Erythroblast (primary cell): ENCODE measurements at places on chromosomes 16 and 17.

DNA sequence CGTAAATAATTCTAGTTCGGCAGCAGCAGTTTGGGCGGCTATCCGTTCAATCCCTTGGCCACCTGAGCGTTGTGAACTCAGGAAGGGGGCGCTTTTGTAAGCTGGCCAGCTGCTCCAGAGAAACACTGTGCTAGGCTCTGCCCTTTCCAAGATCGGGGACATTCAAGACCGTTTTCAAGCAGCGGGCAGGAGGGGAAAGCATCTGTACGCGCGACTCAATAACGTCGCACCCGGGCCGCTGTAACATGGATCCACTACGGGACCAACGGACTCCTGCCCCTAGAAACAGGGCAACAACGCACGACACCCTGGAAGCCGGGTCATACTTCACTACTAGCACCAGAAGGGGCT is 463 bp downstream of the TOP2A start:
- DNase-seq = peak; percentile 83

DNA sequence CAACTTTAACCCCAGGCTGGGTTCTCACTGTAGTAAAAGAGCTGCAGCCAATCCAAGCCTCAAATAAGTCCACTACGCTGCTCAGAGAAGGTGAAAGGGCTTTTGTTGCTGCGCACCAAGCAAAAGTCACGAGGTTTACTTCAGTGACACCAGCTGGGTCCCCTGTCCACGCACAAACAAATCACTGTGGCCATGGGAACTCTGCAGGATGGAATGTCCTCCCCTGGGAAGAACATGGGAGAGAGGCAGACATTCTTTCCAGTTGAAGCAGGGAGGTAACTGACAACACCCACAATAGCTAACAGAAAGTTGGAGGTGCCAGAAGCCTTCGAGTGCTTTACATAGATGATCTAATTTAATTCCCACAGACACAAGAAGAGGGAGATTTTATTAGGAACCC is 181.9 kb downstream of the PMP22 start:
- no peak for DNase-seq

DNA sequence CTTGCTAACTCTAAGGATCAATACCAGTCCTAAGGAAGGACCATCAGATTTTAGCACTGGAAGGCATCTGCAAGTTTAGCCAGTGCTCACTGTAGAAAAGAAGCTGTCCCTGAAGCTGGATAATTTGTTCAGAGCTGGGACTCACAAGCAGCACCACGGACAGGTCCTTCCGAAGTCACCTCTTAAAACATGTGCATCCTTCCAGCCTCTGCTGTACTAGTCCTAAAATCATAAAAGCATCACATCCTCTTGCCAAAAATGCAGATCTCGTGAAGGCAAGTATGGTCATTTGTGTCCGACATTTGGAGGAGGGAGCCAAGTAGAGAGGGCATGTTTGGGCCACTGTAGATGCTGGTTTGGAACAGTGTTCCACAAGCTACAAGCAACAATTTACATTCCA is 506.9 kb downstream of the RBFOX1 start:
- no peak for DNase-seq

DNA sequence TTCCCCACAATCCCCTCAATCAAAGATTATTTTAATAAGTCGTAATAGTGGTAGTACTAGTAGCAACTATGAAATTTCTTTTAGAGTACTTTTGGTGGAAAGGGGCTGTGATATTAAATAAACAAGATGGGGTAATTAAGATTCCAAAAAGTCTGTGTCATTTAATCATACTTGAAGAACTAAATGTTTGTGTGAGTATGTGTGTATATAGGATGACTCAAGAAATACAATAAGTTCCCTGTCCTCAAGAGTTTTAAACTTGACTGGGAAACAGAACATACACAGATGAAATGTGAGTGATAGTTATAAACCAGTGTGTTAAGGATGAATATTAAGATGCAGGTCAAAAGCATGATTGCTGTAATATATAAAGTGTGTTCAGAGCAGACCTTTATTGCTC is 2.3 kb downstream of the ALDH3A2 start:
- no peak for DNase-seq

- no peak for DNase-seq
These were observed 317.6 kb downstream of the SEC14L1 start for GRCh38 chr17:77458202-77459017.

- DNase-seq = no peak
These were observed 5.2 kb downstream of the ADPRM start for GRCh38 chr17:10702574-10702973.

- DNase-seq = peak; percentile 68
These were observed at the start of gene BAIAP3 for GRCh38 chr16:1333149-1333812. Gene BAIAP3, plus strand, starts transcription at chr16:1333645. Its CDS starts 4,905 bp downstream, at chr16:1338550.

DNA sequence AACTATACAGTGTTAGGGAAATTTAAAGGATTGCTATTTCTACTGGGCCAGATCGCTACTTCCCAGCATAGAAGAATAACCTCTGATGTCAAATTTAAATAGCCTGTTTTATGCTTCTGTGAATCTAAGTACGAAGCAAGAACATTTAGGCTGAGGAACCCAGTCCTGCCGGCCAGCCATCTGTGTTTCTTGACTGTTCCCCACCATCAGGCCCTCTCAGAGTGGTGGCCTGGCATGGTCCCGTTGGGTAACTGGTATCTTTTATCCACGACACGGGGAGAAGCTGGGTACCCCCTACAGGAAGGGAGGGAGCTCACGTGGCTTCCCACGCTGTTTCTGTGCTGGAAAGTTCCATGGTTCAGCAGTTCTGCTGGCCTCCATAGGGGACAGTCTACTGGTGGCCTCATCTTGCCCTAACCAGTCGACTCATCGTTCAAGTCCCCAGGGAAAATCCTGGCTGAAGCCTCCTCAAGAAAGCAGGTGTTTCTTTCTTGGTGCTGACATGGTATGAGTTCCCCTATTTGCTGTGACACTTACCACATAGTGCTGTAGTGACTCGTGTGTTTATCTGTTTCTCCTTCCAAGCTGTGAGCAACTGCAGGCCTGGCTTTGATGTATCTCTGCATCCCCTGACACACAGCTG is 201.7 kb upstream of the NLRP1 start:
- DNase-seq = no peak

DNA sequence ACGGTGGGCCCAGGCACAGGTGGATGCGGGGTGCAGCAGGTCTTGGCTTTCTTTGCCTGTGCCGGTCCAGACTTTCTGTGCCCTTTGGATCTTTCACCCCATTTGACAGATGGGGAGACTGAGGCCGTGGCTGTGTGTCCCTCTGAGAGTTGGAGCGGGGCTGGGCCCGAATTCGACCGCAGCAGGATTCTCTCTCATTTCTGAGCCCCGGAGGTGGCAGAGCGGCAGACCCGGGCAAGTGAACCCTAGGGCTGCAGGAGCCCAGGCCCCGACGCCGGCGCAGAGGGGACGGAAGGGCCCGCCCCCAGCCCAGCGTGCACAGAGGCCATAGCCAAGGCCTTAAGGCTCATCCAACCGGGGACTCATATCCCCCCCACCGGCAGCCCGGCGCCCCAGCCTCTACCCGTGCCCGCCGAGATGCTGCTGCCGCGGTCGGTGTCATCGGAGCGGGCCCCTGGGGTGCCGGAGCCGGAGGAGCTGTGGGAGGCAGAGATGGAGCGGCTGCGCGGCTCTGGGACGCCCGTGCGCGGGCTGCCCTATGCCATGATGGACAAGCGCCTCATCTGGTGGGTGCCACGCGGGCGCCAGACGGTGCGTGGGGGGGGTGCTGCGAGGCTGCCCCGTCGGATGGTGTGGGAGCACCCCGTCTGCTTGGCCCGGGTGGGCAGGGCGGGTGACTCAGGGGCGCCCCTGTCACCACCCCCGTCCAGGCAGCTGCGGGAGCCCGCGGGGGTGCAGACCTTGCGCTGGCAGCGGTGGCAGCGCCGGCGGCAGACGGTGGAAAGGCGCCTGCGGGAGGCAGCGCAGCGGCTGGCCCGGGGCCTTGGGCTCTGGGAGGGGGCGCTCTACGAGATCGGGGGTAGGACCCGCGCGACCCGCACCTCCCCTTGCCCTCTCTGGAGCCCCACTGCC is 857 bp downstream of the TMC8 start:
- DNase-seq = peak; percentile 74

GRCh38 chr16:68450741-68451255 is 2.5 kb upstream of the SMPD3 start:
- DNase-seq = no peak

GRCh38 chr17:63688396-63689020 is 11.4 kb downstream of the LIMD2 start:
- no peak for DNase-seq

DNA sequence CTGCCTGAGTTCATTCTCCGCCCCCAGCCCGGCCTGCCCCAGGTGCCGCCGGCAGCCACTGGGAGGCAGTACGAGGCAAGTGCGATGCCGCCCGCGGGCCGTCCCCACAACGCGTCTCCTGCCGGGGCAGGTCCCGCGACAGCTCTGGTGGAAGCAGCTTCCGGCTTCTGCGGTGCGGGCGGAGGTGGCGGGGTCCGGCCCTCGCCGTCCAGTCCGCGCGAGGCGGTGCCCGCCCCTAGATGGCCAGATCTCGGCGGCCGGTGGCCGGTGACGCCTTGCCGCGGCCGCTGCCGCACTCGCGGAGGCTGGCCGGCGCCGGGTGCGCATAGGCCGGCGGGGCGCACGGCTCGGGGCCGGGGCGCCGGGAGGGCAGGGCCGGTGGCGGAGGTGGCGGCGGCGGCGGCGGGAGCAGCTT is 1.8 kb downstream of the GJD3 start:
- DNase-seq = peak; percentile 85

DNA sequence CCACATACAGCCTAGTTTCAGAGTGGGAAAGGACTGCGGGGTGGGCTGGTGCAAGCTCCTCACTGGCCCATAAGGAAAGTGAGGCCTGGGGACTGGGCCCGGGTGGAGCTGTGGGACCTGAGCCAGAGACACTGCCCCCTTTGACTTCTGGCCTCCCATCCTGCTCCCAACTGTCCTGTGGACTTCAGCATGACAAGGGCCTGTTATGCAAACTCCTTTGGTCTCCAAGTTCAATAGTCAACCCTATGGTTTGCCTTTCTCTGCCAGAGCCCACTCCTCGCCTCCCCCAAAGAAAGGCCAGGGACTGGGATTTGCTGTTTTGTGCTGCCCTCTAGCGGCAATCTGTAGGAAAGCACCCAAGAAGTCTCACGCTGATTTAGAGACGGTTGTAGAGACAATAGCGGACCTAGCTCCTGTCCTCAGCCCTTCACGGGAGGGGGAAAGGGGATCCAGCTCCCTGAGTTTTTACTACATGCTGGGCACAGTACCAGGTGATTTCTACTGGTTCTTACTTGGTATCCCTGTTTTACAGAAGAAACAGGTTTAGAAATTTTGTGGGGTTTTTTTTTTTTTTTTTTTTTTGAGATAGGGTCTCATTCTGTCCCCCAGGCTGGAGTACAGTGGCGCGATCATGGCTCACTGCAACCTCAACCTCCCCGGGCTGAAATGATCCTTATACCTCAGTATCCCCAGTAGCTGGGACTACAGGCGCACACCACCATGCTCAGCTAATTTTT is 1.2 kb upstream of the TLCD3B start:
- peak; percentile 69 for DNase-seq

- no peak for DNase-seq
These were observed 5.8 kb downstream of the NEUROD2 start for GRCh38 chr17:39601758-39602532.

- DNase-seq = no peak
These were observed 17.7 kb downstream of the SGCA start for GRCh38 chr17:50183421-50183994.

GRCh38 chr17:50685691-50686493 is 21.8 kb downstream of the ANKRD40 start:
- DNase-seq = no peak

GRCh38 chr16:8722025-8722348 is 47.6 kb downstream of the ABAT start:
- DNase-seq = no peak

DNA sequence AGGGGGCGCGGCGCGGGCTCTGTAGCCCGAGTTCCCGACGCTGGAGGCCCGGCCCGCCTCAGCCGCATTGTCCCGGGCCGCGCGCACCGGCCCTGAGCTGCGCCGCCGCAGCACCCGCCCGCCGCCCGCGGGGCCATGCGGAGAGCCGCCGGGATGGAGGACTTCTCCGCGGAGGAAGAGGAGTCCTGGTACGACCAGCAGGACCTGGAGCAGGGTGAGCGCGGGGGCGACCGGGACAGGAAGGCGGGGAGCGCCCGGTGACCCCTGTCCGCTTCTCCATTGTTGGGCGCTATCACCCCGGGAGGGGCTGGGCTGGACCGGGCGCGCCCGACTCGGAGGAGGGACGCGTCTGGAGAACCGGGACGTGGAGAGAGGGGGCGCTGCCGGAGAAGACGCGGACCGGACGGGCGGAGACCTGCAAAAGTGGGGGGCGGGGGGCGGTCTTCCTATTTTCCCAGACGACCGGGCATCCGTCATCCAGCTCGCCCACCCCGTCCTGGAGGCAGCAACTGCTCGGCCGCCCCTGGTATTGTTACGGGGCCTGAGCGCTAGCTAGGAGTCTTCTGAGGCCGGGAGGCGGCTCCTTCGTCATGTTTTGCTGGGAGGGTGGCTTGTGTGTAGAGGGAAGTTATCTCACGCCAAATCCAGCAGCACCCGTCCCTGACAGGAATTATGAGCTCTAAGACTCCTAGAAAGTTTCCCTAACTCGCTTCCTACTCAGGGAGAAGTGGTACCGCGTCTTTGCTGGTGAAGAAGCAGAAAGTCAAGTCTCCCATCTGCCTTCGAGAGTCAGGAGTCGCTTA is 678 bp downstream of the CDR2L start:
- peak; percentile 56 for DNase-seq

DNA sequence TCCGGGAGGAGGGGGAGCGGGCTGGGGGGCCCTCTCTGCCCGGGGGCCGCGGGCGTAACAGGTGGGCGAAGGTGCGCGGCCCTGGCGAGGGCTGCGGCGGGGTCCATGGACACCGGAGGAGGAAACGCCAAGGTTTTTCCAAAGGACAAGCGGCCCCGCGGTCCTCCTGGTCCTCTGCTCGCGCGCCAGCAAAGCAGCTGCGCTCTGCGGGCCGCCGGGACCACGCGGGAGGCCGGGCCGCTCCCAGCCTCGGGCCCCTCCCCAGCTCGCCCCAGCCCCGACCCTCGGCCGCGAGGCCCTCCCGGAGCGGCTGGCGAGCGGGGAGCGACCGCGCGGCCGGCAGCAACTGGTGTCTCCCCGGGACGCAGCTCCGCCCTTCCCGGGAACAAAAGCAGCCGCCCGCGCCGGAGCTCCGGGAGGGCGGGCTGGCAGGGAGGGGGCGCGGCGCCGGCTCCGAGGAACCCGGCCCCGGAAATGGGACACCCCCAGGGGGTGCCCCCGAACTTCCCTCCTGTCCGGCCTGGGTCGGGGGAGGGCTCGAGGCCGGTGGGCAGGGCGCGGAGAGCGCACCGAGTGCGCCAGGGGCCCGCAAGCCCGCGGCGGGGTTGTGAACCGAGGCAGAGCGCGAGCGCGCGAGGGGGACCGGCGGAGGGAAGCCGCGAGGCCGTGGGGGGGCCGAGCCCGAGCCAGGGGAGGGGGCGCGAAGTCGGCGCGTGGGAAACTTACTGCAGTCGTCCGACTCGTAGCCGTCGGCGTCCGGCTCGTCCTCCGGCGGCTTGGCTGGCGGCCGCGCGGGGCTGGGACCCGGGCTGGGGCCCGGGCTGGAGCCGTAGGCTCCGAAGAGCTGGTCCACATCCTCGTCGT is 837 bp downstream of the DOC2B start:
- no peak for DNase-seq

GRCh38 chr16:73233329-73233765 is 185.4 kb upstream of the ZFHX3 start:
- no peak for DNase-seq
